Hair follicular keratinocyte (primary cell): ENCODE measurements at places on chromosomes 11 and 22. TPM values are rescaled to one million over a fixed set of nuclear protein-coding genes. Genes with fewer than 3 reads are reported as not detected.

The EIF3L gene
- total RNA-seq, result 333 and 393 TPM in 2 replicates

The MPEG1 gene
- total RNA-seq, result not detected in 2 replicates

The EMID1 gene
- not detected in 2 replicates for total RNA-seq

The C11orf87 gene
- total RNA-seq, result under 0.01 TPM in 1 of 2 replicates, not detected in the other
